Fibroblast of skin of abdomen (primary cell): ENCODE measurements at places on chromosomes 2 and 18.

GRCh38 chr2:47311764-47312490 is 91.0 kb upstream of the MSH2 start:
- no peak for DNase-seq

DNA sequence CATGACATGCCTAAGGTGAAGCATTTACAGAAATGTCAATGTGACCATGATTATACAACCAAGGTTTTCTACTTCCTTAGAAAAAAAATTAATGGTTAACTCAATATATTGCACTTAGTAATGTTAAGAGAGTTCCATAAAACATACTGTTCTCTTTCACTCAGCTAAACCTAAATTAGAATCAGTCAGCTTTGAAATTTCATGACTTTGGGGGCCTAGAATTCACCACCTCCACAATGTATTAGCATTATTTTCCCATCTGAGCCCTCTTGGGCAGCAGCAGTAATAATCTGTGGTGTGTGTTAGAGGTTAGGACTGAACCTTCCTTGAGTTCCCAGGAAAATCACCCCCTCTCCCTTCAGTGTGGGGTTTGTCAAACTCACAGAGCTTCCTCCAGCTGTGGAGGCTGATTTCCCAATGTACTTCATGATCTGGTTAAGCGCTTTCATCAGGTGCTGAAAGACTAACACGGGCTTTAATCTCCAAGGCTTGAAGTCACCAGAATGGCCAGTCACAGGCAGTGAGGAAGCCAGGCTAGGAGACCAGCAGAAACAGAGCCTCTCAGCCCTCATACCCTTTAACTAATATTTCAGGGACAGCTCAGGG is 7.1 kb upstream of the UPP2 start:
- DNase-seq: no peak

GRCh38 chr2:47312491-47312850 is 90.5 kb upstream of the MSH2 start:
- no peak for DNase-seq

GRCh38 chr2:108617617-108618016 is 83.3 kb downstream of the LIMS1 start:
- DNase-seq: no peak

GRCh38 chr2:58762176-58762781 is 521.2 kb upstream of the FANCL start:
- DNase-seq: peak; percentile 78

GRCh38 chr2:112474844-112475486 is 7.0 kb upstream of the TTL start:
- peak; percentile 27 for DNase-seq

- peak; percentile 77 for DNase-seq
Observed at GRCh38 chr2:233976690-233977294, 59.6 kb downstream of the TRPM8 start.

GRCh38 chr2:127145280-127145895 is 38.4 kb upstream of the BIN1 start:
- DNase-seq: peak; percentile 68

DNA sequence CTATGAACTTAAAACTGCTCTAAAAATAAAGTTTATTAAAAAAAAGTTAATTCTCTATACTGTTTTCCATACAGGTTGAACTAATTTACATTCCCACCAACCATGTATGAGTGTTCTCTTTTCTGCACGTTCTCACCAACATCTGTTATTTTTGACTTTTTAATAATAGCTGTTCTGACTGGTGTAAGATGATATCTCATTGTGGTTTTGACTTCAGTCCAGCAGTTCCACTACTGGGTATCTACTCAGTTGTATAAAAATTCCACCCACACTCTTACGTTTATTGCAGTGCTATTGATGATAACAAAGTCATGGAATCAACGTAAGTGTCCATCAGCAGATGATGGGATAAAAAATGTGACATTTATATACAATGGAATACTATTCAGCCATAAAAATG is 33.7 kb downstream of the SPAG16 start:
- peak; percentile 65 for DNase-seq

DNA sequence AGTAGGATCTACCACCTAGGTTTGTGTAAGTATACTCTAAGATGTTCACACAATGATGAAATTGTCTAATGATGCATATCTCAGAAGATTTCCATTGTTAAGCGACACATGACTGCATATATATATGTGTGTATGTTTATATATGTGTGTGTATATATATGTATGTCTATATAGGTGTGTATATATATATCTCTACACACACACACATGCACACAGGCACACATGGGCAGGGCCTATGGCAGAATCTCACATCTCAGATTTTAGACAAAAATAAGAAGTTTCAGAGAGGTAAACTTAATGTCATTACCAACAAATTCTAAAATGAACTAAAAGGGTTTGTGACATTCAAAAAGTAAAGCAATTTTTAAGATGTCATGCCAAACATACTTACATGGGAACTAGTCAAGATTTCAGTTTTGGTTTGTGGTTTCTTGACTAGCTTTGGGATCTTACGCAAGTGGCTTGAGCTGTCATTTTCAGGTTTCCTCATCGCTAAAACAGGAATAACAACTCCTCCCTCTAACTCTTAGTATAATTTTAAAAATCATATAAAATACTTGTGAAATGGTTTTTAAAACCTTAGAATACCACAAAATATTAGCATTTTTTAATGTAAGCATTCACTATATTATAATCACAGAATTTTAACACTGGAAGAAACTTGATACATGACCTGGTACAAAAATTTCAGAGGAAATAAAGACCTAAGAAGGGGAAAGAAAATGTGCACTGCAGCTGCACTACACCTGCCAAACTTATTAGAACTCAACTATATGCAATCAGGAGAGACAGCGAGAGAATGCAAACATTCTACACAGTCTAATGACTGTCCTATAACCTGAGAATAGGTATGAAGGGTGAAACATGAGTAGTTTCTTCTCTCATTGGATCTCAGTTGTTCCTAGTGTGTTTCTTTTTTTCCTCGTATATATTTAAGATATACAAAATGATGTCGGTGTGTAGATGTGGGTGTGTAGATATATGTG is 75.7 kb downstream of the TTC21B start:
- peak; percentile 48 for DNase-seq

DNA sequence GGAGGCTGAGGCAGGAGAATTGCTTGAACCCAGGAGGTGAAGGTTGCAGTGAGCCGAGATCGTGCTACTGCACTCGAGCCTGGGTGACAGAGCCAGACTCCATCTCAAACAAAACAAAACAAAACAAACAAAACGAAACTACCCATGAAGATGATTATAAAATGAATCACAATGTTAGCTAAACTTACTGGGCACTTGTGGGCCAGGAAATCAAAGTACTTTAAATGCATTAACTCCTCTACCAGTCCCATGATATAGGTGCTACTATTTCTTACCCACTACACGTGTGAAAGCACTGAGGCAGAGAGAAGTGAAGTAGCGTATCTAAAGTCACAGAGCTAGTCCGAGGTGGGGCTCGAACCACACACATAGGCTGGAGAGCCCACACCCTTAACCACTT is 53.6 kb downstream of the POLE4 start:
- no peak for DNase-seq

DNA sequence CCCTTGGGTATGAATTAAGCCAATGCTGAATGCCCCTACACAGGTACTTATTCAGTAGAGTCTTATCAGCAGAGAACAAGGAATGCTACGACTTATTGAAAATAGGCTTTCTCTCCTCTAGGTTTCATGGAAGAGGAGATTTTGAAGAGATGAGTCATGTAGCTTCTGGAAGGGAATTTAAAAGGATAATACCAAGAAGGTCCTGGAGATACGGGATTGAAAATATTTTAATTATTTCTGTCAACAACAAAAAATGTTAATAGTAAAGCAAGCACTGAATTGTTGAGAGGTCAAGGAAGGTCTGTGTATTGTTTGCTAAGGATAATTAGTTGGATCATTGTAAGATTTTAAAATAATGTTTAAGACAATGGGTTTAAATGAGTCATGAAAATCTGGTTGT is 293.0 kb upstream of the SPHKAP start:
- peak; percentile 55 for DNase-seq

DNA sequence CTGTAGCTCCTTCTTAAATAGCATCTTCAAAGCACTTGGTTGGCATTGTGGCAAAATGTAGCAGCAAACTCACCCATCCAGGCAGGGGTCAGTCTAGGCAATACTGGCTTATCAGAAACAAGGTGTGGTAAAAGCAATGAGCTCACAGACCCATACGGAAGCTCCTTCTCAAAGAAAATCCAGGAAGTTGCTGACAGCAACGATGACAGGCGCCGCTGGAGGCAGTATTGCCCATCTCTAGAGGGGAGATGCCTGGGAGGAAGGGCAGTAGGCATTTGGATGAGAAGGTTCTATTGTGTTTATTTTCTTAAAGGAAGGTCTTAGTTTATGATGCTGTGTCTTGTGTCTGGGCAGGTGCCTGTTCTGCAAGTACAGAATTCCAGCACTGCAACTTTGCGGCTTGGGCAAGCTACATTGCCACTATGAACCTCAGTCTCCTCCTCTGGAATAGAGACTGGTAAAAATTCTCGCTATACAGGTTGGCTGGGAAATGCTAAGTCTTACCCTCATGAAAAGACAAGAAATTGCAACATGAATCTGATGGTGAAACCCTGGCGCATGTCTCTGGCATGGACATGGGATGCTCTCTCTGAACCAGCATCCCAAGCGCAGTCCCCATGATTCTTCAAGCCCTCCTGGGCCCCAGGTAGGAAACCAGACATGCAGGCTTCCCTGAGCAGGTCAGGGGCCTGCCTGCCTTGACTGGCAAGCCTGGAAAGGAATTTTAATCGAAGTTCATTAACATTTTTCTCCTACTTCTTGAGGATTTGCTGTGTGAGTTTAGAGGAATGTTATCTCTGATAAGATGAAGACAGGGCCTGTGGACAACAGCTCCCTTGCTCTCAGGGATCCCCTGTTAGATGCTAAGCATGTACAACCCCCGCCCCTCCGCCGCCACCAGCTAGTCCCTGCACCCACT is 156.0 kb downstream of the TFCP2L1 start:
- DNase-seq: peak; percentile 6

DNA sequence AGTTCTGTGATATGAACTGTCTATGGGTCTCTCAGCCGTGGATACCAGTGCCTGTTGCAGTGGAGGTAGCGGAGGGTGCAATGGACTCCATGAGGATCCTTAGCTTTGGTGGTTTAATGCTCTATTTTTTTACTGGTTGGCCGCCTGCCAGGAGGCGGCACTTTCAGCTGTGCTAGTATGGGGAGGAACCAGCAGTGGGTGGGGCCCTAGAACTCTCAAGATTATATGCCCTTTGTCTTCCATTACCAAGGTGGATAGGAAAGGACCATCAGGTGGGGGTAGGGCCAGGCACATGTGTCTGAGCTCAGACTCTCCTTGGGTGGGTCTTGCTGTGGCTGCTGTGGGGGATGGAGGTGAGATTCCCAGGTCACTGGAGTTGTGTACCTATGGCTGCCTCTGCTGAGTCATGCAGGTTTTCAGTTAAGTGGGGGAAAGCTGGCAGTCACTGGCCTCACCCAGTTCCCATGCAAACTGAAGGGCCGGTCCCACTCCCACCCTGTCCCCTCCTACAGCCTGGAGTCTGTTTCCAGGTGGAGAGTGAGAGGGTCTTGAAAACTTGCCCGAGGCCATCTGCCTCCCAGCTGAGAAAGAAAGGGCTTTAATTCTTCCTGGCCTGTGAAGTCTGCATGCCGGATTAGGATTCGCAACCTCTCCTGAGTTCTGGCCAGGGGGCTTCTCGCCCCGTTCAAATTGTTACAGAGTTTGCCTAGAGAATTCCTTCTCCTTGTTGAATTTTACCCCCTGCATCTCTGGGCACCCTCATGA is 14.5 kb downstream of the KCNS3 start:
- DNase-seq: no peak

DNA sequence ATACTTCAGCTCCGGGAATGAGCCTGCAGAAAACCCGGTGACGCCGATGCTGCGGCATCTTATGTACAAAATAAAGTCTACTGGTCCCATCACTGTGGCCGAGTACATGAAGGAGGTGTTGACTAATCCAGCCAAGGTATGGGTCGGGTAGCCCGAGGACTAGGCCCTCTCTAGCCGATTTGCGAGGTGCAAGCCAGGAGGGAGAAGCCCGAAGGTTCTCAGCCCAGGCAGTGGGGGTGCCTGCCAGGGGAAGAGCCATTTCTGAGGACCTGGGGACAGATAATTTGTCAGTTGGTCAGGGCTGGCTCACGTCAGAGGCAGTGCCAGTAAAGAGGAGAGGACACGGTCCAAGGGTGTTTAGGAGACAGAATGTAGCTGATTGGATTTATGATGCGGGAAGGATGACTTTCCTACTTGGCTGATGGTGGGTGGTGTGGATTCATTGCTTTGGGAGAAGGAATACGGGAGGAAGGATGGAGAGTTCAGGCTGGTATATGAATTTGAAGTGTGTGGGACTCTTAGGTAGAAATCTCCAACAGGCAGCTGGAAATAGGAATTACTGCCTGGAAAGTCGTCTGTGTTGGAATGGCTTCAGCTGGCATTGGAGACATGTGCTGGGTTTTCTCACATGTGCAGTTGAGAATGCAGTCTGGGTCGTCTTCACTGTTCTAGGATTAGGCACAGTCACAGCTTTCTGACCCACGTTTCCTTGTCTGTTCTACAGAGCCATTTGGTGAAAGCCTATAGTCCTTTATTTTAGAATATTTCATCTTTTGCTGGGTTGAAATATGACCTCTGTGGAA is 874 bp downstream of the NDUFAF7 start:
- DNase-seq: peak; percentile 9

- no peak for DNase-seq
Observed at GRCh38 chr18:67913040-67913439, 396.5 kb upstream of the DSEL start.

DNA sequence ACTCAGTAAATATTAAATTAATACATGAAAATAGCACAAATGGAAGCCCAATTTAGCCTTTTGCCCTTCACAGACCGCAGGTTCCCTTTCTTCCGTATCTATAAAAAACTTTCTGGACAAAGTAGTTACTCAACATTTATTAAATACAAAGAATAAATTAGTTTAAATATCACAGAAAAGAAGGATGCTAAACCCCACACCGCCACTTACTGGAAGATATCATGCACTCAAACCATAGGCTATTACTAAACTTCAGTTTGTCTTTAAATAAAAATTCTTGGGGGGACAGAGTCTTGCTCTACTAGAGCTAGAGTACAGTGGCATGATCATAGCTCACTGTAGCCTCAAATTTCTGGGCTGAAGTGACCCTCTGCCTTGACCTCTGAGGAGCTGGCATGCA is 120.7 kb upstream of the FHL2 start:
- no peak for DNase-seq

GRCh38 chr18:62979176-62979575 is 263.8 kb downstream of the PHLPP1 start:
- peak; percentile 53 for DNase-seq
